Kidney (tissue), 22 donors: ENCODE measurements at places on chromosomes 7 and 10.

DNA sequence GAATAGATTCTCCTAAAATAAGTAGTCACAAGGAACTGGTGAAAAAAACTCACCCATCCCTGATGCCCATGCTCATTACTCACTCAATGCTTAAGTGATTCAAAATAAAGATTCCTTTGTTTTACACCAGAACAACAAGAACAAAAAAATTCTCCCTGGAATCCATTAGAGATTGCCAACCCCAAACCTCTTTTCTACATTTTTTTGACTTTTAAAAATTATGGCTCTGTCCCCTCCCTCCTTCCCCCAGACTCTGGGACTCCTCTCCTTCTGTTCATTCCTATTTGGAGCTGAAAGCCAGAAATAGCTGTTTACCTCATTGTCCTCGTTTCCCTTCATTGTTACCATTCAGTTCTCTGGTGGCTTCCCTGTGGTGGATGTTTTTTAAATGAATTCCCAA lies 63.2 kb upstream of the FHIP2A start:
- no peak for DNase-seq

- DNase-seq: no peak
These were observed 255.6 kb upstream of the HABP2 start for GRCh38 chr10:113297226-113297625.

DNA sequence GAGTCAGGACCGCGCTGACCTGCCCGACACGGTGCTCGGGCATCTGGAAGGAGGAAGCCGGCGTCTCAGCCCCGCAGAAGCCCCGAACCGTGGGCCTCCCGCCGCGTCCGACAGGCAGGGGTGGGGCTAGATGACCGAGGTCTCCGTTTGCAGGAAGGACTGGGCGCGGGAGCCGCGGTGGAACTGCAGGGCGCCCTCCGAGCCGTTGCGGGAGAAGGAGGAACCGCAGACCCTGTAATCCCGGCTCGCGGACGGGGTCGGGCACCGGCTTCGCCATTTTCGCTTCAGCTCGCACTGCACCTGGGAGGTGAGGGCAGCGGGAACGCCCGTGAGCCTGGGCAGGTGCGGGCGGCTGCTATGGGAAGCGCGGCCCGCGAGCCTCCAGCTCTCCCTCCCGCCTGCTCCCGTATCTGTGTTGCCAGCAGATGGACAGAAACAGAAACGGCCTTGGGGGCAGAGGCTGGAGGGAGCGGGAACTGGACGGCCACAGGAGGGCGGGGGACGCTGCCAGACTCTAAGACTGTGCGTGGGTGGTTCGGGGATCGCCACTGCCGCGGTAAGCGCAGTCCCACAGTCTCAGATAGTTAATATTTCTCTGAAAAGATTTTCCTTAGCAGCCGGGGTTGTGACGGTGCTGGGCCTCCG lies 114.1 kb downstream of the VIPR2 start:
- peak; percentile 83 for DNase-seq

GRCh38 chr7:130901209-130901783 lies 167.3 kb upstream of the KLF14 start:
- DNase-seq: peak; percentile 72

- peak; percentile 48 for DNase-seq
These were observed 70.8 kb downstream of the CHN2 start for GRCh38 chr7:29265208-29265923.

DNA sequence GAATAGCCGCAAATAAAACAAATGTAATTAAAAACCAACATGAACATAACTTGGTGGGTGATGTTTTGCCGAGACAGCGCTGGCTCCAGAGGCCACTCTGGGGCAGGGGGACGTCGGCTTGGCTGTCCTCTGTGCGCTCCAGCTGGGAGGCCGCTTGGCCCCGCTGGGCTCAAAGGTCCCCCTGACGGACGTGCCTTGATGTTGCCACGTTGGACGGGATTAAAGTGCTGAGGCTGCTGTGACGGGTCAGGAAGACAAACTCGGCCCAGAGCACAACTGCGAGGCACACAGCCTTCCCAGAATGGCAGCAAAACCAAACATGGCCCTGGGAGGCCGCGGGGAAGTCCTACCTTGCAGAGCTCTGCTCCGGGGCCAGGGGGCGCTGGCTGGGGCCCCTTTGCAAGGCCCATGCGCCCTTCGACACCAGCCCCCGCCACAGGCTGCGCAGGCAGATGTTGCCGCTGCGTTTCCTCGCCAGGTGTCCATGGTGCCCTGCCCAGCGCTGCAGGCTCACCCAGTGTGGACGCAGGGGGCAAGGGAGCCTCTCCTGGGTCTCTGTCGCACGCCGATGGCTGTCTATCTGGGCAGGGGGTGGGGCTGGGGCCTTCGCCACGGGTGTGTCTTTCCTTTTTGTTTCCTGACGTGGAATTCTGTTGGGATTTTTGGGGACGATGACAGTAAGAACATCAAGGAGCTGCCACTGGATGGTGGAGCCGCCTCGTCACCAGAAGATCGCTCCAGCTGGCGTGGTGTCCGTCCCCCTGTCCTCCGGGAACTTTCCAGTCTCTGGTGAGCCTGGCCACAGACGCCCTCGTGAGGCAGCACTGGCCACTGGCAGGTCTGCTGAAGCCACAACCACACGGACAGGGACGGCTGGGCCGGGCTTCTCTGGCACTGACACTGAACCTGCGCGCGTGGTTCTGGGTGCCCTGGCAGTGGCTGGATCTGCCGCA lies 99.6 kb upstream of the DIP2C start:
- DNase-seq: peak; percentile 74

DNA sequence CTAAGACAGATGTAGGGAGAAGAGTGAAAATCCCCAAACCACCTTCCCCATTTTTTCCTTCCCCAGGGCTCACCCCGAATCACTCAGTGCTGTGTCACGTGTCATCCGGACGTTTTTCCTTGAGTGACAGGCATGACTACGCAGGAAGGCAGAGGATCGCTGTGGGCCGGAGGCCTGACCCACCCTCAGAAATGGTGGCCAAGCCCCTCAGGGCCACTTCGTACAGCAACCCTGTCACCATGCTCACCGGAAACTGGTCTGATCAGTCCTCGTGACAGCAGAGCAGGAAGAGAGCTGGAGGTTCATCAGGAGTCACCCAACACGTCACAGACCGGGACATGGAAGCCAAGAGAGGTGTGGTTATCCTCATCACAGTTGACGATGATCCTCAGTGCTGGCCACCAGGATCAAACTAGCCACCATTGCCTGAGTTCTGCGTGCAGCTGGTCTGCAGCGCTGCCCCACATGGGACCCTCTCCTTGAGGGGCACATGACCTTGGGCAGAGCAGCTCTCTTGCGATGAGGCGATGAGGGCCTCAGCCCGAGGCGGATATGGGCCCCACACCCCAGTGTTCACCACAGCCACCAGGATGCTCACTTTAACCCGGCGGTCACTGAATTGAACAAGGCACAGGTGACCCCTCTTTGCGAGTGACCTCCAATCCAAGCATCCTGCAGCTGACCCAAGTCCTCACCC lies 99.3 kb upstream of the INSIG1 start:
- no peak for DNase-seq

- DNase-seq: peak; percentile 42
These were observed 85.7 kb downstream of the MMRN2 start for GRCh38 chr10:86871563-86872183.

- peak; percentile 19 for DNase-seq
These were observed 251.2 kb upstream of the PPP2R2D start for GRCh38 chr10:131649617-131650016.

DNA sequence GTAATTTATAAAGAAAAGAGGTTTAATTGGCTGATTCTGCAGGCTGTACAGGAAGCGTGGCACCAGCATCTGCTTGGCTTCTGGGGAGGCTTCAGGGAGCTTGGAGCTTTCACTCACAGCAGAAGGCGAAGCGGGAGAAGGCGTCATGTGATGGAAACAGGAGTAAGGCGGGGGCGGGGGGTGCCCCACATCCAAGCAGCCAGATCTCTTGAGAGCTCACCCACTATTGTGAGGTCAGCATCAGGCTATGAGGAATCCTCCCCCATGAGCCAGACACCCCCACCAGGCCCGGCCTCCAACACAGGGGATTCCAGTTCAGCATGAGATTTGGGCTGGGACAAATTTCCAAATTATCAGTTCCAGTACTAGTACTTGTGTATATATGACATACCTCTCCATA lies 46.2 kb downstream of the WDR37 start:
- no peak for DNase-seq

GRCh38 chr7:78968951-78969350 lies 484.5 kb downstream of the MAGI2 start:
- no peak for DNase-seq

DNA sequence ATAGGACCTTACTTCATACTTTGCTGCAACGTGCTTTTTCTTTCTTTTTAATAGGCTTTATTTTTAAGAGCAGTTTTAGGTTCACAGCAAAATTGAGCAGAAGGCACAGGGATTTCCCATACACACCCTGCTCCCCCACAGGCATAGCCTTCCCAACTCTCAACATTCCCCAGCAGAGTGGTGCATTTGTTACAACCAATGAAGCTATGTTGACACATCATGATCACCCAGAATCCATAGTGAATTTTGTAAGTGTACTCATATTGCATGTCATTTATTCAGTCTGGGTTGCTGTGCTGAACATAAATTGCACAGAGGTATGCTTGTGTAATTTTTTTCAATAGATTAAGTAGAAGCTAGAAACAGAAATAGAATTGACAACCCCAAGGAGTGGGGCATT lies 327.3 kb downstream of the INHBA start:
- DNase-seq: no peak

DNA sequence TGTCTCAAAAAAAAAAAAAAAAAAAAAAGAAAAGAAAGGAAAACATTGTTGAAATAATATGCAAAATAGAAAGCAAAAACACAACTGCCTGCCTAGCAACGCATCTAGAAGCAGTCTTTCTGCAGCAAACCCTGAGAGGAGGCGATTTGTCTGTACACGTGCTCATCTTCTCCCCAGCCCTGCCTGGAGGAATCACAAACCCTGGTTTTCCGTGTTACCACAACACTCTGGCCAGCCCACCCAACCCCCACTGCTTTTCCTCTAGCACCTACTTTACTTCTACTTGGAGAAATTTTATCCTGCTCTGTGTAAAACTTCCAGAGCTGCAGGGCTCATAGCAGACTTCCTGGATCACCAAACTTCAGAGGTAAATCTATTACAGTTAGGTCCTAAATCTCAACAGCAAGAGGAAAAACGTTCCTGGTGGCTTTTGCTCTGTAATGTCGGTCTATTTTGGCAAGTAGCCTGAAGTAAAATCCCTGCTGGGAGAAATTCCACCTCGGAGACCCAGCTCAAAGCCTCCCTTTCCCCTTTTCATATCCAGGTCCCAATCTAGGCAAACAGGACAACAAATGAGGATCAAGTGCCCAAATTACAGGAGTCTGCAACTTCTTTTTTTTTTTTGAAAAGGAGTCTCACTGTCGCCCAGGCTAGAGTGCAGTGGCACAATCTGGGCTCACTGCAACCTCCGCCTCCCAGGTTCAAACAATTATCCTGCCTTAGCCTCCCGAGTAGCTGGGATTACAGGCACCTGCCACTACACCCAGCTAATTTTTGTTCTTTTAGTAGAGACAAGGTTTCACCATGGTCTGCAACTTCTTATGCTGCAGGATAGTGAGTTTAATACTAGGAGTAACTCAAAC lies 91.6 kb downstream of the DNMBP start:
- DNase-seq: peak; percentile 92

DNA sequence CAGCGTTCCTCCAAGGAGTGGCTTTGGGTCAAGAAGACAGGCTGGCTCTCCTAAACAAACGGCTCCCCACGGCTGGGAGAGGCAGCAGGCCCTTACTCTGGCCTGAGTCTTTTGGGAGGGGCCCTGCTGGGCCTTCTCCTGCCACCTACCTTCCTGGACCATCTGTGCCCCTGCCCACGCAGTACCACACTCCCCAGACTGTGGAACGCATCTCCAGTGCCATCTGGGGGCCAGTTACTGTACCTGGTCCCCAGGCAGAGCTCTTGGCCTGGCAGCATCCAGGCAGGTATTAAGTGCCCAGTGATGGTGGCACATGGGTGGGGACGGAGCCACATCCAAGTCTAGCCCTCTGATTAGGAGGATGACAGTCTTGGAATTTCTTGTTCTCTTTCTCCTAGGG lies 14.4 kb downstream of the ALKBH4 start:
- DNase-seq: no peak

DNA sequence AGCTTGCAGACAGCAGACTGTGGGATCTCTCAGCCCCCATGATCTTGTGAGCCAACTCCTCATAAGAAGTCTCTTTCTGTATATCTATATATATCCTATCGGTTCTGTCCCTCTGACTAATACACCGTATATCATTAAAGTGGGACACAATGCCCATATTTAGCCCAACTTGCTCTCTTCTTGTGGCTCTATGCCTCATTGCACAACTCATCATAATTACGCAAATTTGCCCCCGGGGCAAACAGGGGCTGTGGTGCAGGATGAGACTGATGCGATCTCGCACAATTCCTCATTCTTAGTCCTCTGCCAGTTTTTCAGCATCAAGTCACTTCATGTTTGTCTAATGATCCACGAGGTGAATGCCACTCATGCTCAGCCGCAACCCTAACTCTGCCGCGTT lies 183.2 kb downstream of the PRPF18 start:
- no peak for DNase-seq

- DNase-seq: no peak
These were observed 44.0 kb downstream of the TARP start for GRCh38 chr7:38229386-38229785.

GRCh38 chr7:42152329-42153205 lies 84.4 kb downstream of the GLI3 start:
- peak; percentile 69 for DNase-seq

- DNase-seq: no peak
These were observed 17.1 kb downstream of the ENTPD7 start for GRCh38 chr10:99676426-99676825.

- DNase-seq: no peak
These were observed 1.2 kb downstream of the NACAD start for GRCh38 chr7:45087301-45088145.

DNA sequence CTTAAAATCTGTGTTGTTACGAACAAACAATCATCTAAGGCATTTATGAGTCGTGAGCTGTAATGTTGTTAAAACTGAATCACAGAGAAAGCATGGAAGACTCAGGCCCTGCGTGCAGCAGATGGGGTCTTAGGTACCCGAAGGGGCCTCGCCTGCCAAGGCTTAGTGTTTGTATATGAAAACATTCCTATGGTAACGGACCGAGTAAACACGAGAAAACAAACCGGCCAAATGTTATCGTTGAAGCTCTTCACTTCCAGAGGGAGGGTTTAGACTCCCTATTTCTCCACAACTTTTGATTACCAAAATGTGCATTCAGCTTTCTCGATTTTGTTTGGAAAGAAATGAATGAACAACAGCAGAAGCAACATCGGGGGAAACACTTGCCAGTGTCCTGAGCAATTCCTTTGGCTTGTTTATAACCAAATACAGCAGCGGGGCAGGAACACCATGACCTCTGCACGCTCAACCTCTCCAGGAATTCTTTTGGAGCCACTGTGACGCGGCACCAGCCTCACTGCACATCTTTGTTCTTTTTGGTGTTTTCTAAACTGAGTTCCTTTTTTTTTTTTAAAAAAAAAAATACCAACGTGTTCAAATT lies 121.6 kb upstream of the KLF6 start:
- peak; percentile 21 for DNase-seq

GRCh38 chr10:7397049-7398035 lies 13.5 kb downstream of the SFMBT2 start:
- DNase-seq: no peak

- DNase-seq: no peak
These were observed 185.7 kb upstream of the ADO start for GRCh38 chr10:62618576-62619412.

- DNase-seq: no peak
These were observed 124.9 kb downstream of the ANLN start for GRCh38 chr7:36514289-36515243.

- peak; percentile 58 for DNase-seq
These were observed 30.5 kb downstream of the GNAT3 start for GRCh38 chr7:80481196-80481884.

GRCh38 chr10:89478085-89478738 lies 57.2 kb downstream of the SLC16A12 start:
- no peak for DNase-seq
